ENCODE measurements at places on chromosomes 7 and 10.

- DNase-seq = no peak
Measured at GRCh38 chr10:106793617-106794016, 370.9 kb downstream of the SORCS1 start.

DNA sequence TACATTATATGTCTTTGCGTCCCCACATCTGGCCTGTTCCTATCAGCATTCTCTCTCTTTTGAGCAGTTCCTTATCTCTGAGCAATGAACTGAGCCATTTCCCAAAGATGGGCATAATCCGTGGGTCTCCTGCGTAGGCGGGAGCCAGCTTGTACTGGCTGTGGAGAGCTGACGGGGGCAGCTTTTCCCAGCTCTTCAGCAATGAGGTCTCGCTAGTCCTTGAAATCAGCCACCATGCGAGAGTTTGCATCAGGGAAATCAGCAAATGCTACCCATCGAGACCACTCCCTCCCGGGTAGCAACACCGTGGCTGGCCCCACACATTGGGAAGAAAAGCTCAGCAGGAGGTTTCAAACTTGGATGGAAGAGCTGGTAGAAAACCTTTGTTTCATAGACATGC is 51.9 kb upstream of the FAM180A start:
- no peak for DNase-seq

GRCh38 chr7:71842381-71842780 is 569.8 kb downstream of the CALN1 start:
- no peak for DNase-seq

DNA sequence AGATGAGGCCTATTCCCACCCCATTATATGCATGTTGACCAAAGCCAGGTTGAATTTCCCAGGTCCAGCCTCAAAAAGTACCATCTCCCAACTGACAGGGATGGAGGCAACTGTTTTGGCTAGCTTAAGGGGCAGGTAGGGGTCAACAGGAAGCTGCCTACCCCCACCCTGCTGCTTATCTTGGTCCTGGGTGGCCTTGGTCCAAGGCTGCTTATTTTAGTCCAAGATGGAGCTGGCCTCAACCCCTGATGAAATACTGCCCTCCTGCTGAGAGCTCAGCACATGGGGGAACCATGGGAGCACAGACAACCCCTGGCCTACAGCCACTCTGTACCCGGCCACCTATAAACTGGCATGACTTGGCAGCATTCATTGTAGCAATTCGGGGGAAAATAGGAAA is 23.1 kb downstream of the MYO1G start:
- no peak for DNase-seq

GRCh38 chr10:4195213-4195612 is 410.2 kb upstream of the KLF6 start:
- DNase-seq = no peak

DNA sequence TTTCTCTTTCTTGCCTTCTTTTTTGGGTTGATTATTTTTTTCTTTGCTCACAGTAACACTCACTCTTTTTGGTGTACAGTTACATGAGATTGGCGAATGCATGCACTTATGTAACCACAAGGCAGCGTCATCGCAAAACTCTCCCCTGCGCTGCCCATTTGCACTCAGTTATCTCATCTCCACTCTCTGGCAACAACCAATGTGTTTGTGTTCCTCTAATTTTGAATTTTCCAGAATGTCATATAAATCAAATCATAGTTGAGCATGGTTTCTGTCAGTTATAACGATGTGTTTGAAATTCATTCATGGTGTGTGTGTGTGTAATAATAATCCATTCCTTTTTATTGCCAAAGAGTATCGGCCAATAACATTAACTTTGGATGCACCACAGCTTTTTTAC is 23.0 kb upstream of the IGFBP3 start:
- no peak for DNase-seq

GRCh38 chr7:85183296-85183695 is 3.6 kb downstream of the SEMA3D start:
- DNase-seq = no peak

- DNase-seq = peak; percentile 27
Measured at GRCh38 chr10:110413049-110413783, 84.5 kb upstream of the DUSP5 start.

DNA sequence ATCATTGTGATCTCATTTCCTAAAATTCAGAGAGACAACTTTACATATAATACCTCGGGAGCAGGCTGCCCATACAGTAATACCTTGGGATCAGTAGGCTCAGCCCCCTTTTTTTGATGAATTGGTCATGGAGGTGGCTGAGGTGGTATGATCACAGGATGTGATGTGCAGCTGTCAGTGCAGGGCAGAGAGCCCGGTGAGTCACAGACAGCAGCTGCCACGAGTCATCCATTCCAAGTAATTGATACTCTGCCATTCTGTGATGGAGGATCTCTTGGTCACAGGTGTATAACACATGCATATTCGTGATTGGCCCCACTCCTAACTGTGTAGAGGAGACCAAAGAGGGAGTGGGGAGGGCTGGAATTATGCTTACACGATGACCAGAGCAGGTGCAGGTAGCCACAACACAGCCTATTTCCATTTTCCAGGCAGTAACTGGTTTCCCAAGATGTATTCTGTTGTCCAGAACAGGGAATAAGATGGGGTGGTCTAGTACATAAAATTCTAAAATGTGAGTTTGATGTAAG is 14.1 kb downstream of the NRCAM start:
- peak; percentile 49 for DNase-seq

- DNase-seq = no peak
Measured at GRCh38 chr7:44959433-44959951, 19.3 kb downstream of the MYO1G start.

DNA sequence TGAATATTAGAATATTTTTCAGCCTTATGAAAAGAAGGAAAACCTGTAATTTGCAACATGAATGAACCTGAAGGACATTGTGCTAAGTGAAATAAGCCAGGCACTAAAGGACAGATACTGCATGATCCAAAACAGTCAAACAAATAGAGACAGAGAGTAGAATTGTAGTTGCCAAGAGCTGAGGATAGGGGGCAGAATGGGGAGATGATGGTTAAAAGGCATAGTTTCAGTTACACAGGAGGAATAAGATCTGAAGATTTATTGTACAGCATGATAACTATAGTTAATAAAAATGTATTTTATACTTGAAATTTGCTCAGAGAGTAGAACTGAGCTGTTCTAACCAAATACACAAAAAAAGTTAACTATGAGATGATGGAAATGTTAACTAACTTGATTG is 149.0 kb upstream of the TMEM106B start:
- no peak for DNase-seq

DNA sequence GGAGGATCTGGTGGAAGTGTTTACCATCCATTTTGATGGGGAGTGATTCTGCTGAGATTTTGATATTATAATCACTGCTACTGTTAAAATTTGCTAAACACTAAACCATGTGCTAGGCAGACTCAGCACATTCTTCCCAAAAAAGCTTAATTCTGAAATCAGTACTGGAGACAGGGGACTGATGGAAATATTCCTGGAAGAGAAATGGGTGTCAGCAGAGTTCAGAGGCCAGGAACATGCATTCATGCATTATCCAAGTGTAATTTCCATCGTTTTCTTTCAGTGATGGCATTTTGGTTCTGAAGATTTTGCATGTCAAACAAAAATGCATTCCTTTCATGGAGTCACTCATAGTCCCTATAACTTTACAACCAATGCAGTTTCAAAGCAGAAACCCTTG is 79.0 kb downstream of the CDCA7L start:
- no peak for DNase-seq

- no peak for DNase-seq
Measured at GRCh38 chr10:67141300-67141699, 215.5 kb downstream of the LRRTM3 start.

GRCh38 chr10:30285970-30286369 is 63.1 kb downstream of the MTPAP start:
- DNase-seq = no peak

GRCh38 chr7:112864380-112864779 is 74.2 kb upstream of the TMEM168 start:
- no peak for DNase-seq

DNA sequence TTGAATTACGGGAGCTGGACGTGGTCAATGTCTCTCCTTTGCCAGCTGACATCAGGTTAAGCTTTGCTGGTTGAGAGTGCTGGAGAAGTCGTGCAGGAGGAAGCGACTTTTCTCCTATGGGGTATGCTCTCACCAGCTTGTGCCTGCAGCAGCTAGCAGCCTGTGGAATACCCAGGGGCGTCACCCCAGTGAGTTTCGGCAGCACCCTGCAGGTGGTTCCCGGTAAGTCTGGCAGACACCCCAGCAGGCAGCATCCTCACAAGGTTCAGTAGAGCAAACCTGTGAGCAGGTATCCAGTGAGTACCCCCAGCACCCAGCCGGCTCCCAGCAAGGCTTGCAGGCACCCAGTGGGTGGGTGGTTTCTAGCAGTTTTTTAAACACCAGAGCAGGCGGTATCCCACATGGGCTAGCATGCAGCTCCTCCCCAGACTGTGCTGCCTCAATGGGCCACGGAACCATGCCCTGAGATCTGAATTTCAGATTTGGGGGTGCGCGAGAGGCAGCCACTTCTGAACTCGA is 74.8 kb upstream of the SVIL start:
- DNase-seq = no peak

DNA sequence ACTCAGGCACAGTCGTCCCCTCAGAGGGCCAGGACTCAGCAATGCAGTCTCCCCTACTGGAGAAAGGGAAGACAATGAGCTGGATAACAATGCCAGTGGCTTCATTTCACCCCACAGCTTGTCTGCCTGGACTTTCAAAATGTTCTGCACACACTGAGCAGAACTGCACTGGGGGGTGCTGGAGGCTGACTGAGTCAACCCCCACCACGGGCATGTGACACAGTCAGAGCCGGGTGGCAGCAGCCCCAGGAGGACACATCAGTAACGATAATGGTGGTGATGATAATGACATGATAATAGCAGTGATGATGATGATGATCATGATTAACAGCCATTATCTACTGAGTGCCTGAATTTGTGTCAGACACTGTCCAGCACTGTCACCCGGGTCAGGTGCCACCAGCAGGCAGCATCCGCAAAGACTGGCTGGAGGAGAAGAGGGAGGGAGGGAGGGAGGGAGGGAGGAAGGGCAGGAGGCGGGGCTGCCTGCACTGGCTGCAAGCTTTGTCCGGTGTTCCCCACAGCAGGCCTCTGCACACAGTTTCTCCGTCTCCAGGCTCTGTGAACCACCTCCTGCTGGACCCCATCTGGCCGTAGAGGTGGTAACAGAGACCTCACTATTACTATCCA is 67.4 kb downstream of the PLXNA4 start:
- DNase-seq = no peak

- no peak for DNase-seq
Measured at GRCh38 chr10:101451667-101452069, 97.7 kb downstream of the BTRC start.

- no peak for DNase-seq
Measured at GRCh38 chr7:128076196-128076795, 45.1 kb upstream of the LRRC4 start.

- no peak for DNase-seq
Measured at GRCh38 chr10:29791773-29792172, 157.0 kb upstream of the SVIL start.

GRCh38 chr7:143299840-143300239 is 11.7 kb downstream of the CASP2 start:
- DNase-seq = peak; percentile 67

- peak; percentile 42 for DNase-seq
Measured at GRCh38 chr10:1358860-1359625, 302.9 kb downstream of the WDR37 start.

Data from stimulated activated CD4-positive, alpha-beta T cell treated with anti-CD3 and anti-CD28 coated beads, Interleukin-15, amount 100 ng/mL, for 24 hours (primary cell).